Substantia nigra (tissue), 51 donors: ENCODE measurements at places on chromosomes 6 and 20.

DNA sequence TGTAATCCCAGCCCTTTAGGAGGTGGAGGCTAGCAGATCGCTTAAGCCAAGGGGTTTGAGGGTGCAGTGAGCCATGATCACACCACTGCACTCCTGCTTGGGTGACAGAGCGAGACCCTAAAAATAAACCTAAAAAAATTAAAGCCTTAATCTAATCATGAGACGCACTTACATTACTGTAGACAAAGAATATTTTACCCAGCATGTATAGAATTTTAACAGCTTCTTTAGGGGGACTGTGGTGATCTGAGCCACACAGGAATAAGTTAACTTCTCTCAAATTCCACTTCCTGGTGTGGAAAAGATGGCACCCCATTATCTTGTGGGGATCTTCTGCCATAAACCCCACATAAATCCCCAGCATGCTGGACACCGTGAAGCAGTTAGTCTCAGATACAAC lies 2.3 kb upstream of the OOEP start:
- no peak for DNase-seq

- DNase-seq = no peak
Observed at GRCh38 chr20:54190217-54190616, 16.4 kb upstream of the CYP24A1 start.

- DNase-seq = no peak
Observed at GRCh38 chr6:73696966-73697655, 1.1 kb downstream of the CD109 start.

DNA sequence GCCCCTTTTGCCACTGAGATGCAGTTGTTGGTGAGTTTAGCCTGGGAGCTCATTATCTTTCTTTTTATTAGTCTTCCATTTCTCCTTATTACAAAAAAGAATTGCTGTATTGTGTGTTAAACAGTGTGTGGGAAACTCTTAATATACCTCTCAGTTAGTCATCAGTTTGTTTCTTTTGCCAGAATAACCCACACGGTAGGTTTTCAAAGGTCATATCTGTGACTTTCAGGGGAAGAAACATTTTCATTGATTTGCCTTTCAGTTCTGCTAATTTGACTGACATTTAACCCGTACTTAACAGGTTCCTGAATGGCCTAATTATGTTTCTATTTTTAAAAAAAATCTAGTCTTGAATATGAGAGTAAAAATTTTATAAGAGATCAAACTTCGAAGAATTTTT lies 145.3 kb downstream of the KHDC1L start:
- DNase-seq = no peak

DNA sequence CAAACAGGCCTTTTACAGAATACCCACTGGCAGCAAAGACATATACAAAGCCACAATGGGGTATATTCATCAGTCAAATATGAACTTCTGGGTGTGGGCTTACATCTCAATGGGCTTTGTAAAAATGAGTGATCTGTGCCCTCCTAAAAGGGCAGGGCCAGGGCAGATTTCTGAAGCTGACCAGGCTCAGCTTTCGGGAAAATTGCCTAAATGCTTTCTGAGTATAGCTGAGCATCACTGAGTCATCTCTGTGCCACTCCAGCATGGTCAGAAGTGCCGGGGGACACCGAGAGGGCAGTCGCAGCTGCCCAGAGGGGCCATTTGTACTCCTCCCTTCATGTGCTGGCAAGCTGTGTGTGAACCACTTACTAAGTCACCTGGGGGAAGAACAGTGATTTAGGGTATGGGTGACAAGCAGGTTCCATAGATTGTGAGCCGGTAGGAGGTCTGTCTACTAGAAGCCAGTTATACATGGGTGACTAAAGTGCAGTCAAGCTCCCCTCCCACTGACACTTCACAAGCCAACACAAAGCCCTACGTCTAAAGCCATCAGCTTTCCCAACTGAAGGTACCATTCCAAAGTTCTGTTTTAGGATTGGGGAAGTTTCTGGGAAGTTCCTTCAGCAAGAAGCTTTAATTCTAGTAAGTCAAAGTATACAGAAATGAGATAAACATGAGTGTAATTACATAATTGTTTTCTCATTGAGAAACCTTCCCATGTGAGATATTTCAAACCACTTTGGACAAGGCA lies 147.6 kb upstream of the TAB2 start:
- DNase-seq = no peak

DNA sequence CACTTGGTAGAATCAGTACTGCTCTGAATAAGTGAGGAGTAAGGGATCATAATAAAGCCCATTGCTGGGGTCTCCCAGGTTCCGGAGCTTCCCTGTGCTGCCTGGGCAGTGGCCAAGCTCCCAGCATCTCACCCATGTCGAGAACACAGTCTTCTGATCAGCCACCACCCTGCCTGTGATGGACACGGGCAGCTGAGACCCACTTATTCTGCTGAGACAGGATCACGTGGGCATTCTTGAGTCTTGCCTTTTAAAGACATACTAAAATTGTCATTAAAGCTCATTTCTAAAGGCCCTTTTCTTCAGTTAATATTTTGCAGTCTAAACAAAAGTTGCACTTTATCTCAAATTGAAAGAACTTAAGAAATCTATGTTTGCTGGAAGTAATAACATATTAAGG lies 42.7 kb upstream of the SLC22A2 start:
- no peak for DNase-seq

- DNase-seq = no peak
Observed at GRCh38 chr6:163536770-163537169, 122.3 kb downstream of the QKI start.

GRCh38 chr6:45813943-45814342 lies 201.7 kb downstream of the CLIC5 start:
- DNase-seq = no peak

DNA sequence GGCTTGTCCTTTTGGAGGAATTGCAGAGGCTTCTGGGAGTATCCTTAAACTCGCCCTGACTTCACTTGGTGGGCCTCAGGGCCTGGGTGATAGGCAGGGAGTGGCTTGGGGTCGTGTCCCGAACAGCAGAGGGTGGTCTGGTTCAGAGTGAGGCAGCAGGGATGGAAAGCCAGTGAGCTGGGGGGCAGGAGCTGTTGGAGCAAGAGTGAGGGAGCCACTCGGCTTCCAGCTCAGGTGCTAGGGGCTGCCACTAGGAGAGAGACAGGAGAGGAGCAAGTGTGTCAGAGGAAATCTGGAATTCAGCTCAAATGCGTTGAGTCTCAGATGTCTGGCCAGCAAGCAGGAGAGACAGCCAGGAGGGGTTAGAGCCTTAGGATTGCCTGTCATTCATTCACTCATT lies 85.8 kb downstream of the DLGAP4 start:
- no peak for DNase-seq

- DNase-seq = no peak
Observed at GRCh38 chr6:43967719-43968091, 159.5 kb downstream of the MRPL14 start.

GRCh38 chr20:54137115-54137514 lies 36.7 kb downstream of the CYP24A1 start:
- no peak for DNase-seq

DNA sequence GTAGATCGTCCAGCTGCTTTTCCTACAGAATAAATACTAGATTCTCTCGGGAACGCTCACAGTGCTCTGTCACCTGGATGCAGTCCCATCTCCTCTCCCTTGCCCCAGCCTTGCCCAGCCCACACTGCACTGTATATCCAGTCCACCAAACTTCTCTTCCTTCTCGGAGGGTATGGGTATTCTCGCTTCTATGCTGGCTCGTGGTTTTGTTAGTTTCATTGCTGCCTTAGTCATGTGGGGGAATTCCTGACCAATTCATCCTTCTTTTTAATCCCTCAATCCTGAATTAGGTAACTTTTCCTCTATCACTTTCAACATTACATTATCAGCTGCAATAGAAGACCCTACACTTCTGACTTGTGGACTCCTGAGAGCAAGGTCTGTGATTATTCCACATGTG lies 252.4 kb downstream of the GMDS start:
- DNase-seq = no peak

DNA sequence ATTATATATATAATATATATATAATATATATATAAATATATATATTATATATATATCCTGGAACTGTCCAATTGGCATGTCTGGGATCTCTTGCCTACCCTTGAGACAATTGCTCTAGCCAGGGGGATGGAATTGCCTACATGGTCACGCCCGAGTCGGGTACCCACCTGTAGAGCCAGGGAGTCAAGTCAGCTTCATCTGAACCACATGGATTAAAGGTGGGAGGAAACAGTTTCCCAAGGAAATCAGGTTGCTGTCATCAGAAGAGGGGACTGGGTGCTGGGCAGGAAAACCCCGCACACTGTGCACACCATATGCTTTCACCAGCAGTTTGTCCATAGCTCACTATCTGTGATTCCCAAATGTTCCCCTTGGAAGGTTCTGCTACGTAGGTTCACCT lies 252.5 kb upstream of the NOX3 start:
- DNase-seq = no peak

GRCh38 chr6:165417278-165417865 lies 108.0 kb upstream of the C6orf118 start:
- no peak for DNase-seq

GRCh38 chr6:166119116-166119911 lies 48.3 kb downstream of the TBXT start:
- no peak for DNase-seq

- no peak for DNase-seq
Observed at GRCh38 chr6:41427642-41428335, 92.4 kb downstream of the NCR2 start.

DNA sequence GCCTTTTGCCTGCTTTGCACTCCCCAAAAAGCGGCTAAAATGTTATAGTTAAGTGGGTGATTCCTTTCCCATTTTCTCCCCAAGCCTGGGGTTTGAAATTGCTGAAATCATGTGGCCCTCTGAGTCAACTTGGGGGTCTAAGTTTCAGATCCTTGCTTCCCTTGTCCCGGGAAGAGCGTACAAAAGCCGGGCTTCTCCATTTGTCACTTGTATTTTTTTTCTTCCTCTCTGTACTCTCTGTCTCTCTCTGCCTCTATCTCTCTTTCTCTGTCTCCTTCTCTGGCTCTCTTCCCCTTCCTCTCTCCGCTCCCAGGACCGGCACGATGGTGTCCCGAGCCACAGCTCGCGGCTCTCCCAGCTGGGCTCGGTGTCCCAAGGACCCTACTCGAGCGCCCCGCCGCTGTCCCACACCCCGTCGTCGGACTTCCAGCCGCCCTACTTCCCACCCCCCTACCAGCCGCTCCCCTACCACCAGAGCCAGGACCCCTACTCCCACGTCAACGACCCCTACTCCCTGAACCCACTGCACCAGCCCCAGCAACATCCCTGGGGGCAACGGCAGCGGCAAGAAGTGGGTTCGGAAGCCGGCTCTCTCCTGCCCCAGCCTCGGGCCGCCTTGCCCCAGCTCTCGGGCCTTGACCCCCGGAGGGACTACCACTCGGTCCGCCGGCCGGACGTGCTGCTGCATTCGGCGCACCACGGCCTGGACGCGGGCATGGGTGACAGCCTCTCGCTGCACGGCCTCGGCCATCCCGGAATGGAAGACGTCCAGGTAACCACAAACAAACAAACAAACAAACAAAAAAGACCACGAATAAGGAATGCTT lies 4.6 kb downstream of the TFAP2B start:
- DNase-seq = no peak

- no peak for DNase-seq
Observed at GRCh38 chr20:5146871-5147592, 20.2 kb downstream of the CDS2 start.

- DNase-seq = no peak
Observed at GRCh38 chr6:16822529-16822928, 61.3 kb upstream of the ATXN1 start.

DNA sequence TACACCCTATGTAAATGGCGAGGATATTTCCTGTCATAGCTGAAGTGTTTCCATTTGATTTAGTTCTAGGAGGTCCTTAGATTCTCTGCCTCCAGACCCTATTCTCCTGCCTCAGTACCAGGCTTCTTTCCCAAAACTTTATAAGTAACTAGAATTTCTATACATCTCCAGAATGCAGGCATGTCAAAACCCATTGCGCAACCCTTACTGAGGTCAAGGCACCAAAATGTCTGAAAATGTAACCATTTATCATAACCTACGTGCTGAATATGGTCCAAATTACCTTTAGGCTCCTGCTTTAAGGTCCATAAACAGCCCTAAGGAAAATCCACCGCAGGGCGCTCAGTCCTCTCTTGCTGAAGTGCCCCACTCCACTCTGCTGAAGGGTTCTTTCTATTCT lies 37.5 kb upstream of the MC3R start:
- no peak for DNase-seq

DNA sequence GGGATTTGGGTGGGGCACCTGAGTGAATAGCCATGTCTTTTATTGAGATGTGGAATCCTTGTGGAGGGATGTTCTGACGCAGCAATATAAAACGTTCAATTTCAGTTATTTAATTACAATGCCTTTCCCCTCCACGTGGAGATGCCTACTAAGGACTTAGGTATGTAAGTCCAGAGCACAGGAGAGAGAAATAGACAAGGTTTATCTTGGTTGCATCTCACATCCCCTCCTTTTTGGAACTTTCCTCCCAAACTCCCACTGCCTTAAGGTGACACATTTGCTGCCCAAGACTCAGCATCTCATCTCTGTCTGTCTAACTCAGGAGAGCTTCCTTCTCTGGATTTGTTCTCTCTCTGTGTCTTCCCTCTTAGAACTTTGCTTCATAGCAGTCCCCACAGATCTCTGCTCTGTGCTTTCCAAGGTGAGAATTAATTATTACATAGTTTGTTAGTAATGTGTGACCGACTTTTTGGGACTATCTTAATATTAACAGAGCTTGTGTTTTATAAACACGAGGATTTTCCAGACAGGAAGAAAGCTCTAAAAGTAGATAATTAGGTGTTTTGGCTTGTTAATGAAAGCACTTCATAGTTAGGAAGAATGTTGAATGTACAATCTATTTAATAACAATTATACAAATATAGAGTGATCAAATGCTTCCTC lies 52.6 kb downstream of the COL19A1 start:
- no peak for DNase-seq

- DNase-seq = no peak
Observed at GRCh38 chr6:36836111-36837021, 2.9 kb downstream of the CPNE5 start.

DNA sequence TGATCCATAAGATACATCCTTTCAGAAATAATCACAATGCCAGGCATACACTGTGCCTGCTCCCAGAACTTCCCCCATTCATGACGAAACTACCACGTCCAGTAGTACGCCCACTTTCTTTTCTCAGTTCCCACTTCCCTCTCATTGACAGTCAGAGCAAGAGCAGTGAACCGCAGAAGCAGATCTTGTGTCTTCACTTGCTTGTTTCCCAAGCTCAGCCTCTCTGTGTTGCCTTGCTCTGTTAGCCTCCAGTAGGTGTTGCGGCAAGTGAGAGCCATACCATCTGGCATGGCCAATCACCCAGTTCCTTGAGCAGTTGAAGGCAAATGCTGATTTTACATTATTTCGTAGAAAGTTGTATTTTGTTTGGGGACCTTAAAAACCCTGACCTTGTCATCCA lies 11.7 kb downstream of the UST start:
- peak; percentile 22 for DNase-seq

DNA sequence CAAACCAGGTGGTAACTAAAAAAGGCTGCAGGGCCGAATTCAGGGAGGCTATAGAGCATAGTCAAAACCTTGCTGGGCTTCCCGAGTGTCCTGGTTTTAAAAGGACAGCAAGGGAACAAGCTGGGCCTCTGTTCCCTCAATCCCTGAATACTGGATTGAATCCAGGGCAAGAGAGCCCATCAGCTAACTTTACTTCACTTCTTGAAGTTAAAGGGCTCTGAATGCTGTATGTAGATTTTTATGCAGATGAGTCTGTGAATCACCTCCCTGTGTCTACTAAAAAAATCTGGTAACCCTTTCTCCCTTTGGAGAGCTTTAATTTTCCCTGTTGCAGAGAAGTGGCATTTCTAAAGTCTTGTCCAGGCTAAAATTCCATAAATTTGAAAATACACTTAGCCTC lies 29.5 kb downstream of the LYRM4 start:
- DNase-seq = no peak

- DNase-seq = no peak
Observed at GRCh38 chr6:35454391-35455110, 2.4 kb downstream of the FANCE start.
